Adrenal gland (tissue), 19 donors: ENCODE measurements at places on chromosomes 1 and 21. TPM values are rescaled to one million over a fixed set of nuclear protein-coding genes. Genes with fewer than 3 reads are reported as not detected.

DNA sequence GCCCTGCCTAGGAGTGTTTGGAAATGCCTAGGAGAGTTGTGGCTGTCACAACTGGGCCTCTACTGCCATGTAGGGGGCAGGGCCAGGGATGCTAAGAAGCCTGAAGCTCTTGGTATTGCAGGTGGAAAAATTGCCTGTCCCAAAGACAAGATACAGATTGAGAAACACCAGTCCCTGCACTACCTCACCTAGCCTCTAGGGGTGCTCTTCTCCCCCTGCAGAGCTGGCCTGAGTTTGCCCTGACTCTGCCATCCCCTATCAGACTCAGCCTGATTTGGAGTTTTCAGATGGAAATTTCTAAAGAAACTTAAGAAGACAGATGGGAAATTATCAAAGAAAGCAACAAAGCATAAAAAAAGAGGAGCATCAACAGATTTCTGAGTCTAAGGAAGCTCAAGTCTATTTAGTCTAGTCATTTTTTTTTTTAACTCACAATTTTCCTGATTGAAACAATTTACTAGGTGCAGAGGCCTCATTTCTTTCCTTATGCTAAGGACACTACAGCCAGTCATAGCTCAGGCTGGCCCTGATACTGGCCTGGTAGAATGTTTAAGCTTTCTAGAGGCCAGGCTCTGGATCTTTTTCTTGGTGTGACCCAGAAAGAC, 61.4 kb upstream of the LRRN2 start:
- no peak overlapping the region for H3K4me3 ChIP-seq
- peak; percentile 57 for DNase-seq
- H3K27me3 ChIP-seq, result no peaks in the 10 kb centered on the region
- H3K4me1 ChIP-seq, result no peaks in the 10 kb centered on the region
- H3K36me3 ChIP-seq, result no peaks in the 10 kb centered on the region

DNA sequence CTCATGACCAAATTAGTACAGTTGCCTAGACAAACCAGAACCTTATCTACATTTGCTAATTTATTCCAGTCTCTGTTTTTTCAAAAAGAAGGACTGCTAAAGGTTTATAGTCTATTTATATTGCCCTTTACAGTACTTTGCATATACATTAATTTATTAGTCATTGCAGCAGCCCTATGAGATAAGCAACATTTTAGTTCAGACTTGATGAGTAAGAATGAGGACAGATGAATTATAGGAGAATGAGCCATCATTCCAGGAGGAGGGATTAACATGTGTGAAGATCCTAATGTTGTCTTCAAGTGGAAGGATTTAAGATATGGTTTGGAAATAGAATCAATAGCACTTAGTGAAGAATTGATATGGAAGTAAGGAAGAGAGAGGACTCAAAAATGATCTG, 152.4 kb downstream of the KCTD3 start:
- H3K4me1 ChIP-seq, result no peaks in the 10 kb centered on the region
- H3K27ac ChIP-seq, result no peak overlapping the region
- no peaks in the 10 kb centered on the region for H3K27me3 ChIP-seq
- H3K36me3 ChIP-seq, result no peaks in the 10 kb centered on the region
- no peak overlapping the region for H3K4me3 ChIP-seq
- DNase-seq, result no peak

TNFRSF9 gene
- 0.03 TPM for polyA plus RNA-seq

DNA sequence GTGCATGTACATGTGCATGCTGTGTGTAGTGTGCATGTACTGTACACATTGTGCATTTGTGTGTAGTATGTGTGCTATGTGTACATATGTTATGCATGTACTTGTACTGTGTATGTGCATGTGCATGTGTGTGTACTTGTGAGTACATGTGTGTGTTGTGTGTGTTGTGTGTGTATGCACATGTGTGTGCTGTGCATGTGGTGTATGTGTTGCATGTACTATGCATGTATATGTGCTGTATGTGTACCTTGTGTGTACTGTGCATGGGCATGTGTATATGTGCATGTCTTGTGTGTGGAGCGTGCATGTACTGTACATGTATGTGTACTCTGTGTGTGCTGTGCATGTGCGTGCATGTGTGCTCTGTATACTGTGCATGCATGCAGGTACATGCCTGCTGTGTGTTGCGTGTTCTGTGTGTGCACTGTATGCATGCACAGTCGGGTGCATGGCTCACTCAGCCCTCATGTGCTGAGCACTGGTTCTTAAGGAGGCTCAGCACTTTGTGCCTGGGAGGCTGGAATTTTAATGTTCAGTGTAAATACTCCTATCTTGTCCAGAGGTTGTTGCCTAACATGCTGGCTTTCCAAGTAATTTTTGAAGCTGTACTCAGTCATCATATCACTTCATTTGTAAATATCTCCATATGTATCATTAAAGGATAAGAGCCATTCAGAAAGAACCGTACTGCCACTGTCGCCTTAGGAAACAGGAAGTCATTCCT, 32.3 kb downstream of the SNAP47 start:
- no peak for DNase-seq
- no peaks in the 10 kb centered on the region for H3K27me3 ChIP-seq
- H3K36me3 ChIP-seq, result no peaks in the 10 kb centered on the region
- no peak overlapping the region for H3K4me3 ChIP-seq
- peaks cover 11% of the 10 kb centered on the region for H3K4me1 ChIP-seq
- no peak overlapping the region for H3K27ac ChIP-seq

- no peaks in the 10 kb centered on the region for H3K4me1 ChIP-seq
- no peak overlapping the region for H3K4me3 ChIP-seq
- H3K27me3 ChIP-seq, result no peaks in the 10 kb centered on the region
- no peak overlapping the region for H3K27ac ChIP-seq
These were observed 75.5 kb downstream of the NPHP4 start for GRCh38 chr1:5916572-5917280.

DNA sequence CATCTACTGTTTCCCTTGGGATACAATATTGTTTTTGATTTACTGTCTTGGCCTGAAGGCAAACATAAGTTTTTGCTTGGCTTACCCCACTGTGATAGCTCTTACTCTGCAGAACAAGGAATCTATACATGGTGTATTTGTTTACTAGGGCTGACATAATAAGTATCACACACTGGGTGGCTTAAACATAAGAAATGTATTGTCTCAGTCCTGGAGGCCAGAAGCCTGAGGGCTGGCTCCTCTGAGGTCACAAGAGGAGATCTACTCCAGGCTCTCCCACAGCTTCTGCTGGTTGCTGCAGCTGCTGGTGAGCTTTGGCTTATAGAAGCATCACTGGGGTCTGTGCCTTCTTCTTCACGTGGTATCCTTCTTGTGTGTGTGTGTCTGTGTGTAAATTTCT, 30.7 kb upstream of the IGSF5 start:
- H3K36me3 ChIP-seq, result no peaks in the 10 kb centered on the region
- no peaks in the 10 kb centered on the region for H3K27me3 ChIP-seq
- no peaks in the 10 kb centered on the region for H3K4me1 ChIP-seq

- H3K4me3 ChIP-seq, result no peak overlapping the region
- no peaks in the 10 kb centered on the region for H3K36me3 ChIP-seq
- H3K27me3 ChIP-seq, result no peaks in the 10 kb centered on the region
- no peak overlapping the region for H3K27ac ChIP-seq
- H3K4me1 ChIP-seq, result peaks cover 6% of the 10 kb centered on the region
These were observed 35.7 kb upstream of the VAV3 start for GRCh38 chr1:108000620-108001111.

PLPP3 gene
- 13.0 TPM for polyA plus RNA-seq

- peaks cover 5% of the 10 kb centered on the region for H3K4me1 ChIP-seq
- DNase-seq, result no peak
- H3K27me3 ChIP-seq, result no peaks in the 10 kb centered on the region
- no peak overlapping the region for H3K27ac ChIP-seq
These were observed 56.5 kb downstream of the HHAT start for GRCh38 chr1:210385228-210385627.

- H3K27ac ChIP-seq, result no peak overlapping the region
- H3K27me3 ChIP-seq, result peaks cover 13% of the 10 kb centered on the region
- H3K36me3 ChIP-seq, result no peaks in the 10 kb centered on the region
- H3K4me1 ChIP-seq, result no peaks in the 10 kb centered on the region
- peak; percentile 32 for DNase-seq
These were observed 12.9 kb upstream of the RNU1-4 start for GRCh38 chr1:16727190-16728111.

DNA sequence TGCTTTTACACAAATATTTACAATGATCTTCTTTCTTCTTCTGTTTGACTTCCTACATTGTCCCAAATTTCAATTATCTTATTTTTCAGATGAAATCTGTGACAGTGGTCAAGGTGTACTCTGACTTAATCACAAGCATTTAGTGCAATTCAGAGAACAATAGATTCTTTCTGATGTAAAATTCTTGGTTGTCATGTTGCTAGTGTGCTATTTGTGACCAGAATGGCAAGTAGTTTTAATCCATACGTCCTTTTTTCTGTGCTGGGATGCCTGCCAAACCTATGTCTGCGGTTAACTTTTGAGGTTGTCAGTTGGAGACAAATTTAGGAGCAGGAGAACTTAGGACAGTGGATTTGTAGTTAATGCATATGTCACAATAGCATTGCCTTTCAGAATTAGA, 31.0 kb downstream of the NCAM2 start:
- DNase-seq, result no peak
- no peaks in the 10 kb centered on the region for H3K27me3 ChIP-seq
- H3K36me3 ChIP-seq, result no peaks in the 10 kb centered on the region
- H3K4me1 ChIP-seq, result peaks cover 4% of the 10 kb centered on the region
- H3K27ac ChIP-seq, result no peak overlapping the region
- no peak overlapping the region for H3K4me3 ChIP-seq

- H3K27ac ChIP-seq, result no peak overlapping the region
- no peaks in the 10 kb centered on the region for H3K36me3 ChIP-seq
- no peak overlapping the region for H3K4me3 ChIP-seq
- no peaks in the 10 kb centered on the region for H3K27me3 ChIP-seq
- H3K4me1 ChIP-seq, result no peaks in the 10 kb centered on the region
These were observed 127.6 kb upstream of the CTTNBP2NL start for GRCh38 chr1:112268408-112268807.

DNA sequence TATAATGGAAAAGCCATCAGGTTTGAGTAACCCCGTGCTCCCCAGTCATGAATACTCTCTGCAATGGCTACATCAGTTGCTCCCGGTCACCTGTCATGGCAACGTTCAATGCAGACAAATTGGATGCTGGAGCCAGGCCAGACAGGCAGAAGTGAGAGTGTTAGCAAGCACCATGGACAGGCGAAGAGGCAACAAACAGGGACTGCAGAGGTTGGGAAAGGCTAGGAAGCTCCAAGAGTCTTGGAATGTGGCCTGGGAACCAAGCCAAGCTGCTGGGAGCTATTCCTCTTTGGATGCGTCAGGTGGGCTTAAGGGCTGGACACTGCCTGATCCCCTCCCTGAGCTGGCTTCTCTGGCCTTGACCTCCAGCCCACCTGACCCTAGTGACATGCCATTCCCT, 102.9 kb downstream of the ACTL8 start:
- no peak overlapping the region for H3K4me3 ChIP-seq
- H3K27me3 ChIP-seq, result no peaks in the 10 kb centered on the region
- H3K36me3 ChIP-seq, result no peaks in the 10 kb centered on the region
- no peaks in the 10 kb centered on the region for H3K4me1 ChIP-seq

DNA sequence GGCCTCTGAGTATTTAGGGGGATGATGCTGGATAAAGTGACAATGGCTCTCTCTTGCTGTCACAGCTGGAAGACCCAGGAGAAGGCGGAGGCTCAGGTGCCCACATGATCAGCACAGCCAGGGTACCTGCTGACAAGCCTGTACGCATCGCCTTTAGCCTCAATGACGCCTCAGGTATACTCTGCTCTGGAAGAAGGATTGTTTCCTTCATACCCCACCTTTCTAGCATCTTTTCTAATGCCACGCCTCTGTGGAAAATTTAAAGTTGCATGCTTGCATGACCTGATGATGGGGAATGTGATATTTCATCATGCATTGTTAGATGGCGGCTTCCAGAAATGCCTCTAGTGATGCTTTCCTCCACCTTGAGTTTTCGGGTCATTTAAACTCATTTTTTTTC, 2.8 kb downstream of the MAP3K7CL start:
- no peak for DNase-seq
- H3K27ac ChIP-seq, result no peak overlapping the region

- DNase-seq, result peak; percentile 35
- no peak overlapping the region for H3K27ac ChIP-seq
- no peaks in the 10 kb centered on the region for H3K36me3 ChIP-seq
- H3K27me3 ChIP-seq, result no peaks in the 10 kb centered on the region
These were observed 8.4 kb downstream of the CD34 start for GRCh38 chr1:207902566-207902965.

DNA sequence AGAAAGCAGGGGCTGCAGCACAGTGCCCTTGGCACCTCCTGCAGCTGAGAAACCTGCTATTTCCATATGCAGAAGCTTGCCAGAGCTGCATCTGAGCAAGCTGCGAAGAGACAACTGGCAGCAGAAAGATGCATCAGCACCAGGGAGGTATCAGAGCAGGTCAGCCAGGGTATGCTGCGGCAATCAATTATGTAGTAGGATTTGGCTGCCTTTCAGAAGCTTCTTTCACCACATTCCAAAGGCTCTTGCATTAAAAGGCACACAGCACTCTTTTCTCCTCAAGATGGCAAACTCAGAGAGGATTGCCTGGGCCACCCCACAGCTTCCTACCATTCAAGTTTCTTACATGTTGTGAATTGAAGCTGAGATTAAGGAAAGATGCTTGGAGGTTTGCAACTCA, 47.6 kb upstream of the RAP1A start:
- no peaks in the 10 kb centered on the region for H3K36me3 ChIP-seq
- H3K27me3 ChIP-seq, result no peaks in the 10 kb centered on the region
- peak; percentile 24 for DNase-seq
- no peaks in the 10 kb centered on the region for H3K4me1 ChIP-seq
- no peak overlapping the region for H3K27ac ChIP-seq

DNA sequence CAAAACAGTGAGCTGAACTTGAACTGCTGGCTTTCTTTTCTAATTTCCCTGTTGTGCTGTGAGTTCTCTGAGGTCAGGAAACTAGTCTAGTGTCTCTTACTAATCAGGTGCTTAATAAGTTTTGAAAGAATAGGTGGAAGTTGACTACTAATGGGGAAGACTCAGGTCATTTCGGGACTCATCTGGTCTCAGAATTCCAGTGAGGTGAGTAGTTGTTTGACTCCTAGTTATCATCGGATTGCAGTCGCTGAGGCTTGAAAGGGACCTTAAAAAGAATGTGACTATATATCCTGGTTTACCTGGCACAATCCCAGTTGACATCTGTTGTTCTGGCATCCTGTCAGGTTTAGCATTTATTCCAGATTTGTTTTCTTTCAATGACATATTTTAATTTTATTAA, 81.4 kb upstream of the SPAG17 start:
- no peak for DNase-seq
- no peaks in the 10 kb centered on the region for H3K36me3 ChIP-seq
- no peaks in the 10 kb centered on the region for H3K4me1 ChIP-seq
- no peak overlapping the region for H3K4me3 ChIP-seq
- no peak overlapping the region for H3K27ac ChIP-seq

PHLDA3 gene
- 2.1 TPM for polyA plus RNA-seq

GRCh38 chr1:44606701-44607281, 67.5 kb downstream of the TMEM53 start:
- no peak for DNase-seq
- no peaks in the 10 kb centered on the region for H3K27me3 ChIP-seq
- no peak overlapping the region for H3K27ac ChIP-seq
- no peaks in the 10 kb centered on the region for H3K36me3 ChIP-seq
- no peak overlapping the region for H3K4me3 ChIP-seq

GRCh38 chr1:67745875-67746698, 61.1 kb downstream of the GADD45A start:
- H3K36me3 ChIP-seq, result no peaks in the 10 kb centered on the region
- H3K27me3 ChIP-seq, result no peaks in the 10 kb centered on the region
- peaks cover 34% of the 10 kb centered on the region for H3K4me1 ChIP-seq
- DNase-seq, result no peak
- no peak overlapping the region for H3K27ac ChIP-seq

GRCh38 chr1:59819566-59820438, 5.1 kb downstream of the HOOK1 start:
- H3K36me3 ChIP-seq, result no peaks in the 10 kb centered on the region
- no peak for DNase-seq
- no peak overlapping the region for H3K4me3 ChIP-seq
